ENCODE measurements at places on chromosomes 3 and 15.

DNA sequence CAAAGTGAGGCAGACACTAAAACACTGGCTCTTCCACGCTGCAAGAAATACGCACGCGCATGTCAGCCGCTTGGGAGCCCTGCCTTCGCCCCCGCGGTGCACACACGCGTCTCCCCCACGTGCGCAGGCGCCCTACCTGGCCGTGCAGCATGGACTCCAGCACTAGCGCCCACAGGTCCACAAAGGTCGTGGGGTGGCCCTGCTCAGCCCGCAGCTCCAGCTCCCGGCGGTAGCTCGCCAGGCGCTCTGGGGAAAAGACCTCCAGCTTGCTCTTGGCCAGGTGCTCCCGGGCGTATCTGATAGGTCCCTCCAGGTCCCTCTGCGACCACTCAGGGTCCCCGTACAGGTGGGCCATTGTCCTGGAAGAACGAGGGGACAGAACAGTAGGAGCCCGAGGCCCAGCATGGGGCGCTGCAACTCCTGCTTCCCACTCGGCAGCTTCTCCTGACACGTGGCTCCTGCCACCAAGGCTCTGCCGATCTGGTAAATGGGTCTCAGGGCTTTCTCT is 14.9 kb downstream of the PLA2G4D start:
- no peak for DNase-seq

DNA sequence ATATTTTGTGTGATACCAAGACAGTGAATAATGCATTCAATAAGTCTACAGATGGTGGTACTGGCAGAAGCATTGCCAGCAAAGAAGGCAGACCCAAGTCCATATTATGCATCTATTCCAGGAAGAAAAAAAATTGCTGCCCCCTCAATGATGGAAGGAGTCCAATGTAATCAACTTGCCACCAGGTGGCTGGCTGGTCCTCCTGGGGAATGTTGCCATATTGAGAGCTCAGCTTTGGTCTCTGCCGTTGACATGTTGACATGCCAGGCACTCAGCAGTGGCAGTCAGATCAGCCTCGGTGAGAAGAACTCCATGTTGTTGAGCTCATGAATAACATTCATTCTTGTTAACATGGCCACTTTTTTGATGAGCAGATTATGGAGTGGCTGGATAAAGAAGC is 298.5 kb downstream of the IGSF11 start:
- no peak for DNase-seq

DNA sequence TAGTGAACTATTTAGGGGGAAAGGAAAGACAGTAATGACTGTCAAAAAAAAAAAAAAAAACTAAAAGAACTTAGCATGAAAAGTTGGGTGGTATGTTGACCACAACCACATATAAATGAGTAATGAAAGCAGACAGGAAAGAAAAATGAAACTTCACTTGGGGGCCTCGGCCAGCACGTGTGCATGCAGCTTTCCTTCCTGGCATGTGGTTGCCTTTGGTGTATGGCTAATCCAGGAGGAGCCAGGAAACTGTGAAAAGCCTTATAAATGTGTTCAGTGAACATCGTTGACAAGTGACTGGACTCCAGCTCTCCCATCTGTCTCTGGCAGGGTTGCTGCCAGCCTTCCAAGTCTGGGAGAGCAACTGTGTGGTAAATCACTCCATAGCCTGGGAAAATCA is 195.1 kb downstream of the DTWD1 start:
- no peak for DNase-seq

GRCh38 chr15:66128116-66128680 is 125.4 kb downstream of the MEGF11 start:
- DNase-seq, result no peak

DNA sequence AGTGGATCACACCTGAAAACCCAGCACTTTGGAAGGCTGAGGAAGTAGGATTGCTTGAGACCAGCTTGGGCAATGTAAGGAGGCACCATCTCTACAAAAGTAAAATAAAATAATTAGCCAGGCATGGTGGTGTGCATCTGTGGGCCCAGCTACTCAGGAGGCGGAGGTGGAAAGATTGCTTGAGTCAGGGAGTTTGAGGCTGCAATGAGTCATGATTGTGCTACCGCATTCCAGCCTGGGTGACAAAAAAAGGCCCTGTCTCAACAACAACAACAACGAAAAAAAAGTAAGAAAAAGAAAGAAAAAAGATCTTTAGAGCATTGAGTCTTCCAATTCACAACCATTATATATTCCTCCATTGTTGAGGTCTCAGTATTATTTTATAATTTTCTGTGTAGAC is 192.4 kb upstream of the DPH6 start:
- no peak for DNase-seq

DNA sequence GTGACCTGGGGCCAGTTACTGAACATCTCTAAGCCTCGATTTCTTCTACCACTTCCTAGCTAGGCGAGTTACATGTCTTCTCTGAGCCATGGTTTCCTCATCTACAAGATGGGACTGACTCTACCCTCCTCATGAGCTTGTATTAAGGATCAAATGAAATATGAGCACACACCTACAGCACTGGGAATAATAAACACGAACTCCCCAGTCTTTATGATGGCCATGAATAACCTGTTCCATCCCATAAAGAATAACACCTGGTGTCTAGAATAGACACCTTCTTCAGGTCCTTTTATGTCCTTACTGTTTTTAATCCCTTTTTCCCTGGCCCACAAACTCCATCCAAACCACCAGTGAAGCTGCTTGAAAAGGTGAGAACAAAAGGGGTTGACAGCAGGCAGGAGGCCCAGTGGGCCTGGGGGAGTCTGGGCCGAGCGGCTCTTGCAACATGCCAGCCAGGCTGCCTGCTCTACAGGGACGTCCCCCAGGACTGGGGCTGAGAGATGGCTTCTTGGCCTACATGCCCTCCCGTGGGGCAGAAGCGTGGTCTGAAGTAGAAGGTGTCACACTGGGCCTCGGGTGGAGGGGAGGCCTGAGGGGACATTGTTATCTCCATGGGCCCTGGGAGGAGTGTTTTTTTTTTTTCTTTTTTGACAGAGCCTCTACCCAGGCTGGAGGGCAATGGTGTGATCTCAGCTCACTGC is 178.2 kb downstream of the RAB11A start:
- no peak for DNase-seq

GRCh38 chr3:61387817-61388216 is 136.6 kb upstream of the FHIT start:
- no peak for DNase-seq

GRCh38 chr3:150372320-150372719 is 35.8 kb upstream of the TSC22D2 start:
- DNase-seq, result no peak

DNA sequence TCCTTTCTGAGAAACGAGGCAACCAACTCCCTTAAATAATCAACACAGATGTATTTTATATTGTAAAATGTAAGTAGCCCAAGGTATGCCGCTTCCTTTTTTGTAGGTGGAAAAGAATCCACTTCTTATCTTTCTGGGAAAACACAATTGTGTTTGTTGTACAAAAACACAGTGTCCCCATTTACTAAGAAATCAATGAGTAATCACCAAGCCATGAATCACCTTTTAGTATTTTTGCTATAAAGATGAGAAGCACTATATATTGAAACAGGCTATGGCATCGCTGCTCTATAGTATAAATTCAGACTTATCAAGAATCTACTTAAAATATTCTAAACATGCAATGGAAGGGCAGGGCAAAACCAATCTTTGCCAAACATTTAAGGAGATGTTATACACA is 104.0 kb downstream of the TNIK start:
- no peak for DNase-seq

- DNase-seq, result no peak
Measured at GRCh38 chr3:1380926-1381646, 288.3 kb downstream of the CNTN6 start.

DNA sequence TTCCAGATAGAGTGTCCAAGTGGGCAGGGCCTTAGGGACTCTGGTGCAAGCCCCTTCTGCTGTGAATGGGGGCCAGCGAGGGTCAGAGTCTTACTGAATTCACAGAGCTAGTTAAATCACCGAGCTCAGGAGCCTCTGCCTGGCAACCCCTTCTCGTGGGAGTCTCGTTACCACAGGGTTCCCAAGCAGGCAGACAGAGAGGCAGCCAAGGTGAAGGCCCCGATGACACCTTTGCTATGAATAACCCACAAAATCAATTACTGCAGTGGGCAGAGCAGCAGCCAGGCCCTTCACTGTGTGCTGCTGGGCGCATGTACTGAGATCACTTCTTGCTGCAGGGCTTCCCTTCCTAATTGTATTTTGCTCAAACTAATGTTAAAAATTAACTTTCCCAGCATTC is 56.9 kb downstream of the SPSB4 start:
- DNase-seq, result no peak

DNA sequence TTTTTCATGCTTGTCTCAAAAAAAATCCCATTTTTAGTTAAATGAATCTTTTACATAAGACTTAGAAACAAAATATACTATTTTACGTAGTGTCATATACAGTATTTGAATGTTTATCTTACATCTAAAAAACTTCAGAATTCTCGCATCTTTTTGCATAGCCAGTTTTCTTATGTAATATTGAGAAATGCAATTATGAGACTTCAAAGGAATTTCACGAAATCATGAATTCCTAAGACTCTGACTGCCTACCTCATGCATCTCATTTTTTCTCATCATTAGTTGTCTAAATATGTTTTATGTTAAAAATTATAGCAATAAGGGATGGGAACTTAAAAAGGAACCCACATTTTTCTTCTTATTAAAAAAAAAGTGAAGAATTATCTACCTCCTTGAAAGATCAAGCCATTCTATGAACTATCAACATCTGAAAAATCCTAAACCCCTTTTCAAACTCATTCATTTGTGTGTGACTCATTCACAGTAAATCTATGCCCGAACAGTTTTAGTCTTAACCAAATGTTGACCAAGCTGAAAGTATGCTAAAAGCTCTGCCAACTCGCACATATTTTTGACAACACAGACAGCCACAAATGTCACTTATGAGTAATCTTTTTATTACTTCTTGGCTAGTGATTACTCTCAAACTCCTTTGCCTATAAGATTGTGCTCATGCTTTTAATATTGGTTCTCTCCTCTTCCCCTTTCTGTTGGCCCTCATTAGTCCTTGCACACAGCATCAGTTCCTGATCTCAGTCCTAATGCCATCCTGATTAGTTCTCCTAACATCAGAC is 115.9 kb downstream of the DCLK3 start:
- DNase-seq, result no peak

DNA sequence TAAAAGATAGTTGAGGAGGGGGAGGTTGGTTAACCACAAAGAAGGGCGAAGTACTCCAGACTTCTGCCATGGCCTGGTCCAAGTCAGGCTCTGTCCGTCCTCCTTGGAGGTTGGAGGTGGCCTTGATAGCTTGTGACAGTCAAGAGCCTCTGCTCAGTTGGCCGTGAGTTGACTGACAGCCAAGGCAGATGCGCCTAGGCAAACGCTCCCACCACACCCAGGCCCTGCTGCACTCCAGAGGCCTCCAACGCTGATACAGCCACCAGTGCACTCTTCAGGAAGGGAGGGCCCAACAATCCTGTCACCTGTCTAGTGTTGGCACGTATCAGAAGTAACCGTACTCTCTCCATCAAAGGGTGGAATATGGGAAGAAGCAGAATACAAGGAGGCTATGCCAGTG is 9.3 kb downstream of the RBPMS2 start:
- DNase-seq, result no peak

DNA sequence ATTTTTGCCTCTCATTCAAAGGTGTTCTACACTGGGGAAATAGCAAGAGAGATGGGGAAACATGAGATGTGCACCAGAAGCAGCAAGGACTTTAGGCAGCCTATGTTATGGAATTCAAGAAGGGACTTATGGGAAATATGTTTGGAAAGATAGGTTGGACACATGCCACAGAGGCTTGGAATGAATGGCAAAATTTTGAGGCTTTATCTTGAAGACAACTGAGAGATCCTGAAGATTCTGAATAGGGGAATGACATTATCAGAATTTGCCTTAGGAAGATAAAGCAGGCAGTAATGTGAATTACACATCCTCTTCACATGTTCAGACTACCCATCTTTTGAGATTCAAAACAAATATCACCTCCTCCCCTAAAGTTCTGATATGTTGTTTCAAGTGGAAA is 10.0 kb upstream of the MECOM start:
- DNase-seq, result no peak

GRCh38 chr15:80811781-80812315 is 32.7 kb downstream of the CEMIP start:
- no peak for DNase-seq
